ENCODE measurements at places on chromosomes 1 and 21.

GRCh38 chr1:205527931-205528330 lies 23.5 kb downstream of the CDK18 start:
- no peak for DNase-seq

GRCh38 chr1:24384251-24385090 lies 29.1 kb downstream of the STPG1 start:
- DNase-seq = peak; percentile 80

DNA sequence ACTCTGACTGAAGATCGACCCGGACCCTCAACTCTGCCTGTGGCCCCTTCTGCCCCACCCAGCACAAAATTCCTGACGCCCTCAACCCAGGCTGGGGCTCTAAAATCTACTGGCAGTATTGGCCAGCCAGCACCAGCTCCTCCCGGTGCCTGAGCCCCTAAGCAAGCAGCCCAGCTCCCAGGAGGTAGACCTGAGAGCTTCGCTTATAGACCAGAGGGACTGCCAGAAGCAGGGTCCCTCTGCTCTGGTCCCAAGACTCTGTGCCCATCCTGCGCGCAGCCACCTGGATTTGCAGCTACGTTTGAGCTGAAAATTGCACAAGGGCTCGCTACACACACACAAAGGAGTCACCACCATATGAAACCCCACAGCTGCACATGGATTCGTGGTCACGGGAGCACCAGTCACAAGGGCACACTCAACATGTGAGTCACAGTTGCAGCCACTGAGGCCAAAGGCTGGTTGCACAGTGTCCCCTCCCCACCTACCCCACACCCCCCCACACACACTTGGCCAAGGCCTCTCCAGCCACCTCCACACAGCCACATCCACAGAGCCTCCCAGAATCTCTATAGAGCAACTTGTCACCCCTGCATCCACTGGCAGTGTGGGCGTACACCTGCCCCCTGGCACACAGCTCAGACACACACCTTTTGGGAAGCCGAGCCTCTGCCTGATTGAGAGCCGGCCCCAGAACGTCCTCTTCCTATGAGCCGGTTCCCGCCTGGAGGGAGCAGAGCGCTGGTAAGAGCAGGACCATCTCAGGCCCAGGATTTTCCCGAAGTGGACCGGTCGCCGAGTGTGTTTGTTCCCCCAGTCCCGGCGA lies 1.1 kb upstream of the DMBX1 start:
- peak; percentile 18 for DNase-seq

DNA sequence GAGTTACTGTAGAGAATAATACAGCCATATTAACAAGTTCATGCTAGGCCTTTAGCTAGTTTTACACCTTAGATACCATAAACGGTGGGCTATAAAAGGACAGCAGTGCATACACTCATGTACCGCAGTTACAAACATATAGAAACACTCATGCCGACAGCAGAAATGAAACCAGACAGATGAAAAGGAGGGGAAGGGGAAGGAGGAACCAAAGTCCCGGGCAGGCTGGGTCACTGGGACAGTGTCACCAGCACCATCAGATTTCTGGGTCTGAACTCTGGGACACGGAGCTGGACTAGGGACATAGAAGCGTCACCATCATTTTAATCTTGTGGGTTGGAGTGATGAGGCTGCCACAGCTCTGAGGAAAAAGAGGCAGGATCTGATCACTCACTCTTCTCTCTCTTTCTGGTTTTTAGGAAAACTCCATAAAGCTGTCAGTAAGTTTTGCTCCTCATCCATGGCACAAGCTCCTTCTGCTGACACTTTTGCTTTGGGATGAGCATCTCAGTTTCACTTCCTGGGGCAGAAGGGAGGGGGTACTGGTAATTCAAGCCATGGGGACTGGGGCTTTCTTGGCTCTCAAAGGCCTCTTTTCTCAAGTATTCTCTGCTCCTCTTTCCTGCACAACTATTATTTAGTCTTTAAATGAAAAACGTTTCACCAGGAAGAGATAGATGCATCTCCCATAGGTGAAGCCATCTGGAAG lies 7.8 kb upstream of the ZNF691 start:
- DNase-seq = no peak

- DNase-seq = no peak
These were observed 34.4 kb downstream of the AHCTF1 start for GRCh38 chr1:246897302-246897701.

DNA sequence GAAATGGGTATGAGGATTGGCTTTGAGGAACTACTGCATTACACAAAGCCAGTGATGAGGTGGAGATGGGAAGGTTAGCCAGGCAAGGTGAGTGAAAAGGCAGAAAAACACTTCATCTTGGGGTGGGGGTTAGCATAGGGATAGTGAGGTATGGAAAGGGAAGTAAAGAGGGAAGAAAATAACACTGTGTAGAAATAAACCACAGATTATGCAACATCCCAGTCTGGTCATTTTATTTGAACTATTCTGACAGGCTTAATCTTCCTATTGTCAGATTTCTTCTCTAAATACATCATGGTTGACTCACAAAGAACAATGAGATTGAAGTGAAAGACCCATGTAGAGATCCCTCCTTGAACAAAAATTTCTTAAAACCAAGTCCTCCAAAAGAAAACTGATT lies 640.2 kb downstream of the PTPRC start:
- DNase-seq = no peak

- DNase-seq = no peak
These were observed 15.0 kb upstream of the ATP1B1 start for GRCh38 chr1:169091480-169091941.

- no peak for DNase-seq
These were observed 427.4 kb downstream of the TTLL7 start for GRCh38 chr1:83571536-83571935.

- DNase-seq = no peak
These were observed 1.4 kb downstream of the DESI2 start for GRCh38 chr1:244654108-244655038.

- DNase-seq = no peak
These were observed 45.3 kb downstream of the NFASC start for GRCh38 chr1:204915861-204916495.

GRCh38 chr21:38955495-38955894 lies 149.8 kb downstream of the ETS2 start:
- DNase-seq = no peak

DNA sequence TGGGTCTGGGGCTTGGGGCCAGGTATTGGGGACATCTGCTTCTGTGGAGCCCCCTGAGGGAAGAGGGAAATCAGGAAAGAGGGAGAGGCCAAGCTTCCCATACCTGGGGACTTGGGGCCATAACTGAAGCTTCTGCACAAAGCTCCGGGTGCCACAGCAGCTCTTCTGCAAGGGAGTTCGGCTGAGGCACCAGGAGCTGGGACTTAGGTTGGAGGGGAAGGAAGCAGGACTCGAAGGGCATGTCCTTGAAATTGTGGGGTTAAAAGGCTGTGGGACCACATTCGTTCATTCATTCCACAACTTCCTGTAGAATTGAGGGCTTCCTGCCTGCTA lies 1.7 kb upstream of the EPS8L3 start:
- DNase-seq = no peak

GRCh38 chr1:43866201-43866600 lies 67.4 kb upstream of the ARTN start:
- DNase-seq = no peak

GRCh38 chr1:226679262-226679661 lies 59.8 kb downstream of the ITPKB start:
- no peak for DNase-seq

- DNase-seq = no peak
These were observed 34.2 kb downstream of the KCNQ4 start for GRCh38 chr1:40817791-40818263.

GRCh38 chr1:215005078-215005477 lies 77.5 kb upstream of the KCNK2 start:
- no peak for DNase-seq

DNA sequence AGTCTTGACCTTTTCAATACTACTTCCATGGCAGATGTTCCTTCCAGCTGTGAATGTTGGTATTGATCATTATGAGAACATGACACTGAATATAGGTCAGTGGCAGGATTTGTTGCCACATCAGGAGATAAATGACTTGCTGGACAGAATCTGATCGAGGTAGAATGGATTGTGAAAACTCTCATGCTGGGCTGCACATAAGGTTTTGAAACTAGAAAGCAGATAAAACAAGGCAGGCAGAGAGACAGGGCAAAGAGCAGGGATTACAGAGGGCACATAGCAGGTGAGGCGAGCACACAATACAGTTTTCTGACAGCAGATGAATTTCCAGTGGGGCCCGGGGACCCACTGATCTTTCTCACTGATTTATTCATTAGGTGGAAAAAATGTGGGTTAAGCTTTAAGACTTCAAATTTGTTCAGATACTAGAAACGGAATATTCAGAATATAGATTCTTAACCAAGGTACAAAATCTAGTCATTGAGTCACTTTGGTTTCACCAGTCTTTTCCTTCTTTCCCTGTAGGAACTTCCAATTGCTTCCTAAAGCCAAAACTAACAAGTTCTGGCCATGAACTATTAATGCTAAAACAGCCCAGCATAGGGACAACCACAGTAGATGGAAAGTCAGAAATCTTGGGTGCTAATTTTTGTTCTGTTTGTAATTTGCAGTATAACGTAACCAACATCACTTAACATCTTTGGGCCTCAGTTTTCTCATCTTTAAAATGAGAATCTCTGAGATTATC lies 296.0 kb upstream of the PTBP2 start:
- DNase-seq = no peak

DNA sequence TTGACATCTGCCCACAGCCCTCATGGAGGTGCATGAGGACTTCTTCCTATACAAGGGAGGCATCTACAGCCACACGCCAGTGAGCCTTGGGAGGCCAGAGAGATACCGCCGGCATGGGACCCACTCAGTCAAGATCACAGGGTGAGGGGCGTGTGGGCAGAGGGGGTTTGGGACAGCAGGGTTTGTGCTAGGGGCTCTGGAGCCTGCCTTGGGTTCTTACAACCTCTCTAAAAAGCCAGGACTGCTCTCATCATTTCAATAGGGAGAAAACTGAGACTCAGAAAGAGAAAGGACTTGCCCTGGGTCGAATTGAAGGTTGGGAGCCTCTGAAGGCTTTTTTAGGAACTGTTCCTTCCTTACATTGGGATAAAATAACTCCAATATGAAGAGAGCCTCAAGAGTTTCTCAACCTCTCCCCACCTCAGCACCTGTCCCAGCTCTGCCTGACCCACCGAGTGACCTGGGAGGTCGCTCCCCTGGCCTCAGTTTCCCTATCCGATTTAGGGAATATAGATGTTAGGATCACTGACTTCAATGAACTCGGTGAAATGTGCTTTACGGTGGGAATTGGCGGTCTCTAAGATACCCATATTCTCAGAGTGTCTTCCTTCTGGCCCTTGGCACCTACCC lies 9.5 kb downstream of the TINAGL1 start:
- DNase-seq = no peak

- DNase-seq = no peak
These were observed 633 bp upstream of the PPFIA4 start for GRCh38 chr1:203025686-203026030.

- DNase-seq = no peak
These were observed 15.2 kb downstream of the PLPPR4 start for GRCh38 chr1:99279525-99279924.

DNA sequence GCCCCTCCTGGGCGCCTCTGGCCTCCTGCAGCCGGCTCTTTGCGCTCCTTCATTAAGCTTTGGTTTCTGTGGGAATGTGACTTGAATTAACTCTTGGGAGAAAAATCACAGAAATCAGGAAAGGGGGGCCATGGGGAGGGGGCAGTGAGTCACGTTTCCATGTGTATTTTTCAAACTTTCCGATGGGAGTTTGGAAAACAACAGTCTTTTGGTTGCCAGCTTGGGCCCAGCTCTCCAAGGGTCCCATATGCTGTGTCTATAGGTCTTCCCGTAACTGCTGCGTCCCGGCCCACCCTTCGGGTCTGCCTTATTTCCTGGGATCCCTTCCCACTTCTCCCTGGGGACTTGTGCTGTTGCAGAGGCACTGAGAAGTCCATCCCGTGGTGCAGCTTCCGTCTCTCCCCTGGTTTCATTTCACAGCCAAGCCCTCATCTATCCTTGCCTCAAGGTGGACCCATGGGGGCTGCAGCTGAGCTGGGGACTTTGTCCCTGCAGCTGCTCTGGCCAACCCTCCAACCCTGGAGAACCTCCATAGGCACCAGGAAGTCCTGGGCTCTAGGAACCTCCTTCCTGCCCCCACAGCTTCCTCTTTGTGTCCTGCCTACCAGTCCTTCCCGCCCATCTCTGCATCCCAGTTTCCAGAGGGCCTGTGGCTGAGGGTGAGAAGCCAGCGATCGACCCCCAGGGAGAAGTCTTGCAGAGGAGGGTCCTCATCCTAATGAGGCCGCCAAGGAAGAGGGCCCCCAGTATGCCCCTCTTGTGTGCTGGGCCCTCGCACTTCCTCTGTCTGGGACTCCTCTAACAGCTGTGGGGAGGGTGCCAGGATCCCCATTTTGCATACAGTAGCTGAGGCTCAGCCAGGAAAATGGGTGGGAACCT lies 11.6 kb upstream of the LMNA start:
- no peak for DNase-seq

- DNase-seq = no peak
These were observed 33.4 kb upstream of the RNPC3 start for GRCh38 chr1:103492003-103492625.

DNA sequence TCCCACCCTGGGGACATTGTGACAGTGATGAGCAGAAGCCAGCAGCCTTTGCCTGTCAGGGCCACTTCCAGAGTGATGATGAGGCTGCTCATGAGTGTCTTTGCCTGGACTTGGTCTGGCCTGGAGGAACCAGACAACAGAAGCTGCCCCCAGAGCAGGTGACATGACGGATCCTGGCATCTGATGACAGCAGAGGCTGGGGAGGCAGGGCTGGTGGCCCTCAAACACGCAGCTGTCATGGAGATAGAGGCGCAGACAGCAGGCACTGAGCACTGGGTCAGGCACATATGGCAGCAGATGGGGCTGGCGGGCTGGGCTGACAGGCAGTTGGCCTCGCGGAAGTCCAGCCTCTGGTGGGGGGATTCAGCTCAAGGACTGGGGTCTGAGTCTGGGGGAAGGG lies 66.4 kb upstream of the STUM start:
- DNase-seq = no peak

DNA sequence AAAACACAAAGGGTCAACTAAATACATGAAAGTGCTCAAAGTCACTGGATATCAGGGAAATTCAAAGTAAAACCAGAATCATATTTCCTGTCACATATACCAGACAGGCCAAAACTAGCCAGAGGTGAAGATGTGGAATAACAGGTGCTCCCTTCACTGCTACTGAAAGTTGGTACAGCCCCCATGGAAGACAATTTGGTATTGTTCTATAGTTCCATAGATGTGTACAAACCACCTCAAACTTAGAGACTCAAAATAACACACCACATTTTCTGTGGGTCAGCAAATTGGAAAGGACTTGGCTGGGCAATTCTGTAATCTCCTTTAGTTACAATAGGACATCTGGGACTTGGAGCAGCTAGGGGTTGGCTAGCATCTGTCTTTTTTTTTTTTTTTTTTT lies 24.5 kb upstream of the SOAT1 start:
- DNase-seq = no peak

DNA sequence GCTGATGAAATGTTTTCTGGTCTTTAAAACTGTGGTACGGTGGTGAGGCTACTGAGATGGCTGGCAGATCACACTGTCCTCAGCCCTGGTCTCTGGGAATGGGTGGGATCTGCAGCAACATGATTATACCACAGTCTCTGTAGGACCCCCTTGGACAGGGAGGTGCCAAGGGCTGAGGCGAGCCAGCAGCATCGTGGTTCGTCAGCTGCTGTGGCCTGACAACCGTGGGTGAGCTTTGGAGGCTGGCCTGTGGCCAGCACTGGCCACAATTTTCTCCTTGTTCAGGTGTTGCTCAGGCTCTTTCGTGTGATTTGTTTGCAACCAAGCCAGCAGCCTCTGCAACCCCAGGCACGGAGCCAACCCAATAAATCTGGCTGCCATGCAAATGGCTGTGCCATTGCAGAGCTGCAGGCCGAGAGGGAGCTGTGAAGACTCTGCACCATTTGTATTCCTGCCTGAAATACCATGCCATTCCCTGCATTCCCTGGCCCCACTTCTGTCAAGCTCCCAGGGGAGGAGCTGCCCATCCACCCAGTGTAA lies 70.9 kb downstream of the PCP4 start:
- DNase-seq = no peak

Measured in activated CD4-positive, alpha-beta T cell treated with anti-CD3 and anti-CD28 coated beads, Interleukin-10, Interleukin-2, amounts not matched to agents 100 ng/mL and 50 ng/mL, durations not matched to agents 16 hours and 8 hours (primary cell).